ENCODE measurements at places on chromosomes 3 and 15.

DNA sequence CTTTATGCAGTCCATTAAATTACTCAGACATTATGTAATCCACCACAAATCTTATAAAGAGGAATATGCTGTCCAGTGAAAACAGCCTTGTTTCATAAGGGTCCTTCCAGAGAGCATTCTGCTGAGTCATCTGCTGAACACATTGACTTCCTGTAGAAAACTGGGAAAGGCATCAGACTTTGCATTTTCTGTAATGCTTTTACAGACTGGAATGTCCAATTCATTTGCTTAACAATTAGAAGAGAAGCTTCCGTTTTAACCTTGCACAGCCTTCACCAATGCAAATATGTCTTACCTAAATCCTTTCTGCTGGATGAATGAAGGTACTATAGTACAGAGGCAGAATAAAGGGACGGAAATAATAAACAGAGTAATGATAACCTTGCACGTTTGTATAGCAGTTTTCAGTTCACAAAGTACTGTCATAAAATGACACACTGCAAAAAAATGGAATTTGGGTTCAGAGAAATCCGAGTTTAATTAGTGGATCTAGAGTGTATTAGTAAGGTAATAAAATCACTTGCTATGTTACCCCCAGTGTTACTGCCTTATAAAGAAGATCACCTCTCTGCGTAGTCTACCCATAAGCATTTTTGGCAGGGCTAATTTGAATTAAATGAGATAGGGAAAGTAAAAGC lies 301.5 kb downstream of the PYDC2 start:
- DNase-seq, result peak; percentile 1

DNA sequence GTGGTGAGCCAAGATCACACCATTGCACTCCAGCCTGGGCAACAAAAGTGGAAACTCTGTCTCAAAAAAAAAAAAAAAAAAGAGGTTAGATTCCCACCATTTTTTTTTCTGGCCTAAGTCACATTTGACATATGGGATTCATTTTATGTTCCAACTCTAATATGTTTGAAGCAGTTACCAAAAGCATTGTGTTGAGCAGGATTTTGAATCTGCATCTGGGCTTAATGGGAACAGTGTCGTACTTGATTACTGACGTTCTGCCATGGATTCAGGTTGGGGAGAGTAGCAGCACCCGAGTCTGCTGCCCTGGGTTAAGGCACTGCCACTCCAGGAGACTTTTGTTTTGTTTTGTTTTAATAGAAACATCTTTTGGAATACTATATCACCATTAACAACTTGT lies 348.7 kb upstream of the TBL1XR1 start:
- DNase-seq, result no peak

DNA sequence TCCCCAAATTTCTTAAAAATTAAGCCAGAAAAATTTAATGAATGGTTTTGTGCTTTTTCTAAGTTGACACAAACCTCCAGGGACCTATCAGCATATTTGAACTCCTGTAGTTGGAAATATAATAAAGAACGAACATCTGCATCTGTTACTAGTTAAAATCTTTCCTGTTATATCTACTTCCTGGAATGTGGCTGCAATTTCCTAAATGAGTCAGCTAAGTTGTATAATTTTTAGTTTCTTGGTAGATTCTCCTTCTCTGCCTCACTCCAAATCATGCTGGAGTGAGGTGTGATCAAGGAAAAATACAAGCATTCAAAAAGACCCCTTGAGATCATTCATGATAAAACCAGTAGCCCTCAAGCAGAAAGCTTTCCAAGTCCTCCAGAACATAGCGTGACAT lies 106.2 kb upstream of the MCTP2 start:
- DNase-seq, result no peak

GRCh38 chr15:85005746-85006145 lies 24.1 kb downstream of the PDE8A start:
- no peak for DNase-seq

- peak; percentile 49 for DNase-seq
Observed at GRCh38 chr15:31439328-31439727, 112.7 kb downstream of the KLF13 start.

- no peak for DNase-seq
Observed at GRCh38 chr3:125062904-125063618, 7.3 kb upstream of the HEG1 start.

GRCh38 chr15:59245559-59245958 lies 38.9 kb downstream of the LDHAL6B start:
- no peak for DNase-seq

DNA sequence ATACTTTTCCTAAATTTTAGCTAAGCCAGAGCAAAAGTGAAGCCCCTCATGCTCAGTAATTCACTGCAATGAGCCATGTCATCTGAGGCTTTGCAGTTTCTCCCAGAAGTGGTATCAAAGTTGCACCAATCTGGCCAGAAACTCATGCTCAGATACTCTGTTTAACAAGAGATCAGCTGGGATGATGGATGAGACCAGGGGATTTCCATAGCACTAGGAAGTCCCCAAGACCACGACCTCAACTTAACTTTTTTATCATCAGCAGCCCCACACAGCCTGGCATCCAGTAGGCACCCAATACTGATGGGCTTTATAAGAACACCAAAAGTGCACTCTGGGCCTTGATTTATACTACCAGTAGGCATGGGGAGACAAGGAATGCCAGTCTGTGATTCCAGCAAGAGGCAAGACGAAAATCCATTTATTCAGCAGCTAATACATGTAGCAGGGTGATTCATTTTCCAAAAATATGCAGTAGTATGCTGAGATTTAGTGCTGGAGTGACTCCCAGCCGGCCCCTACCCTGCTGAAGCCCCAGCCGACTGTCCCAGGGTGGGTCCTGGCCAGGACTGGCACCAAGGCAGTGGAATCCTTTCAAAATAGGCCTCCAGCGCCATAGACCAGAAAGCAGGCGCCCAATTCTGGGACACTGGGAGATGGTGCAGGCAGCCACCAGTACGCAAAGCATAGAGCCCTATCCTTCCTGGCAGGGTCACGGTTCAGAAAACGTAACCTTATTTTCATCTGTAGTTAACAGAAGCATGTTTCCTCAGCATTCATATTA lies 612 bp upstream of the LDHAL6B start:
- DNase-seq, result no peak

GRCh38 chr3:162525771-162526170 lies 1029.2 kb downstream of the OTOL1 start:
- DNase-seq, result no peak

GRCh38 chr3:88225326-88226008 lies 75.7 kb downstream of the C3orf38 start:
- no peak for DNase-seq

- no peak for DNase-seq
Observed at GRCh38 chr3:136928240-136928639, 29.5 kb upstream of the IL20RB start.

DNA sequence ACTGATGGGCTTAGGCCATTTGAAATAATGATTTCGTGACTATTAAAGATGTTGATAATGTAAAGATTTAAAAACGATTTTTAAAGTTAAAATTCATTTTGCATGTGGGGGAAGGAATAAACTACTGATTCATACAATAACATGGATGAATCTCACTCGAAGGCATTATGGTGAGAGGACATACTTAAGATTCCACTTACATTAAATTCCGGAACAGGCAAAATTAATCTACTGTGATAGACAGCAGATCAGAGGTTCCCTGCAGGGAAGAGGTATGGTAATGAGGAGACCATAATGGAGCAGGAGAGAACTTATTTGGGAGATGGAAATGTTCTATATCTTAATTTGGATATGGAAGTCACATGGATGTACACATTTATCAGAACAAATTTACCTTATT lies 28.4 kb upstream of the RAB6B start:
- no peak for DNase-seq

DNA sequence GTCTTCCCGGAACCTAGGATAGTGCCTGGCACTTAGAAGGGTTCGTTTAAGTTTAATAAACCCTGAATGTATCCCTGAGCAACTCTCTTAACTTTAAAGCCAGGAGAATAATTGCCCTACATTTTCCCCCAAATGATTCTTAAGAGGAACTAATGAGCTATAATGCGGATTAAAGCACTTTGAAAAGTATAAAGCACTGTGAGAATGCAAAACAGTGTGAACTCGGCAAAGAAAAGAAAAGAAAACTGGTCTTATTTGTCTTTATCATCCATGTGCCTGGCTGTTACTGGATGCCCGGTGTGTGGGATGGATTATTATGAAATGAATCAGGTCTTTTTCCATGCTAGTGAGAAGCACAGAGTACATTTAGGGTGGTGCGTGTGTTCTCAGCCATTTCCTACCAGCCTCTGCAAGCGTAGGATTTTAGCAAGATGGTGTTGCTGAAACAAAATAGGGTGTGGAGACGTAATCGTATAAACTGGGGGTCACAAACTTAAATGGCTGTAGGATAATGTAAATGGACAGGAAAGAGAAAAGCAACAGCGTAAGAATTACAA lies 983 bp downstream of the KBTBD12 start:
- no peak for DNase-seq

DNA sequence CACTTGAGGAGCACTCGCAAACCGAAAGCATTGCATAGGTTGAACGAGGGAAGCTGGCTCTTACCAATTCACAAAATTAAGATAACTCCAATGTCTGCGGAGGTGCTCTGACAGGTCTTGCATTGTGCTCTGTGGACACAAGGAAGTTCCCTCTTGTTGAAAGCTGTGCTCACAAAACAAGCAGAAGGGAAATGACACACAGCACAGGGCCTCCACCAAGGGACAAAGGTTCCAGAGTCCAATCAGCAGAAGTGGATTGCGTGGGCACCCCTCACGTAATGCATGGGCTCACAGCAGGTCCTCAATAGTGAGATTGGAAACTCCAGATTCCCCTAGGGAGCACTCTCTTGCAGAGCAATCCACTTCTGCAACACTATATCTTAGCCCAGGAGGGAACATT lies 89.9 kb downstream of the ATP10A start:
- DNase-seq, result no peak

- DNase-seq, result peak; percentile 18
Observed at GRCh38 chr3:171835116-171835515, 8.0 kb upstream of the TMEM212 start.

GRCh38 chr15:68924866-68925560 lies 5.3 kb upstream of the SPESP1 start:
- peak; percentile 91 for DNase-seq

Data from OCI-M1 (cell line).